ENCODE measurements at places on chromosomes 7 and 10.

GRCh38 chr7:55193245-55193644 is 171.9 kb upstream of the LANCL2 start:
- DNase-seq: no peak

- DNase-seq: no peak
Observed at GRCh38 chr7:156117542-156118247, 305.4 kb upstream of the SHH start.

DNA sequence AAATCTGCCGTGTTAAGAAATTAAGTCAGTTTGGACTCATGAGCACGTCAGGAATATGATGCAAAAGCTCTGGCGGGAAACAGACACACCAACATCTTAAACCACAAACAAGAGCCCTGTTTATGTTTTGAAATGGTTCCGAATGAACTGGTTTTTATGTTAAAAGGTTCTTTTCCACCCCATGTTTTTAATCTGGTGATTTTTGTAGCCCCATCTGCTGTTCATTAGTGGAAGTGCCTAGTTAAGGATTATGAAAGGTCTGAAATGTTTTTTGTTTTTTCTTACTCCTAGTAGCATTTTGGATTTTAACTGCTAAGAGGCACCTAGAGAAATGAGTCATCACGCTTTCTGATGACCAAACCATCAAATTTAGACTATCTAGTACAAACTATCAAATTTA is 404.1 kb upstream of the MKI67 start:
- no peak for DNase-seq

- no peak for DNase-seq
Observed at GRCh38 chr10:31594347-31594873, 275.4 kb downstream of the ZEB1 start.

GRCh38 chr7:139821349-139822105 is 7.5 kb upstream of the TBXAS1 start:
- DNase-seq: no peak

DNA sequence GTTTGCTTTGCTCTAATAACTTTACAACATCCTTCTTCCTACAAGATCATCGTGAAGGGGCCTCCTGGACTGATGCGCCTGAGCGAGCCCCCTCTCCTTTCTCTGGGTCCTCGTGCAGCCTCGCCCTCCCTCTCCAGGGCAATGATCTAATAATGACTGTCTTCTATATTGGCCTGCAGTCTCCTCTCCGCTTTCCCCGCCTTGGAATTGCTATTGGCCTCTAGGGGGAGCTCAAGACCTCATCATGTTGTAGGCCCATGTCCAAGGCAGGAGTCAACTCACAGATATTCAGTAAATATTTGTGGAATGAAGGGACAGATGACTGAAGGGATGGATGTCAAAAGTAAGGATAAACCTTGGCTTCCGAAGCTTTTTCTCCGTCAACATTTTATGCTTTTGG is 1180.3 kb downstream of the TYW1 start:
- DNase-seq: no peak

DNA sequence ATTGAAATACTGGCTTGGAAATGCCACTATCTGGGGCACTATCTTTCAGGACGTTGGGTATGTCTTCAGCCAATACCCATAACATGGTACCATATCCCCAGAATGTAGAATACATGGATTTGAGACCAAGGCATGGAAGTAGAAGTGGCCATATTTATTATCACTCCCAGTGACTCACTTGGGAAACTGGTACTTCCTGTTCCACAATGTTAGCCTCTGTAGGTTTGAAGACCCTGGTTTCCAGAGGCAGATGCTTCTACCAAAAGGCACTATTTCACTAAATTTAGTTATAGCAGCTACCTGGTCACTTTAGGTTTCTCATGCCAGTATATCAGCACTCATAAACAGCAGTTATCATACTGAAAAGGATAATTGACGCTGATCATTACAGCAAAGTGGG is 184.2 kb downstream of the CCDC71L start:
- DNase-seq: no peak

DNA sequence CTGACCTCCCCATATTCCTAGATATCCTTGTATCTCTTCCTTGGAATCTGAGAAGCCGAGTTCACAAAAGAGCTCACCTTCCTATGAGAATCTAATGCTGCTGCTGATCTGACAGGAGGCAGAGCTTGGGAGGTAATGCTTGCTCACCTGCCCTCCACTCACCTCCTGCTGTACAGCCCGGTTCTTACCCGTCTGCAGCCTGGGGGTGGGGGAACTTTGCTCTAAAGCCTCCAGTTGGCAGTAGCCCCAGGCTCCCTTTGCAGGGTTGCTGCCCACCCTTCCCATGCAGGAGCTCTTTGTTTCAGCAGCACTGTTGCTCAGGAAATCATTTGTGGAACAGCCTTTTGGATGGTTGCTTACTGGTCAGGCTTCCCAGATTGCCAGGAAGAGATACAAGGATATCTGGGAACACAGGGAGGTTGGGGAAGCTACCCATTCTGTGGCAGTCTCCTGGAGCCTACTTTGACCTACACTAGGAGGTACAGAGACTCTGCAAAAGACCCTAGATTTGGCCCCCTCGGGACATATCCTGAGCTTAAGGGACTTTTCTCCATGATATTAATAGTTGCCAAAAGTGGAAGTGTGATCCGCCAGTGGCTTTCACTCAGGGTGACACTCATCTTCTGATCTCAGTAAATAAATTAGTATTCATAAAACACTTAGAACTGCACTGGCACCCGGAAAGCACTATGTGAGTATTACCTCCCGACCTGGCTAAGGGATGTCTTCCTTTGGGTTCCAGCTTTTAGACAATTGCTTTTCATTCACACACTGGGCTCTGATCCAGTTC is 363.7 kb upstream of the PODXL start:
- no peak for DNase-seq

GRCh38 chr7:151377406-151377805 is 32.4 kb downstream of the WDR86 start:
- DNase-seq: no peak

GRCh38 chr7:77651575-77652162 is 44.6 kb upstream of the RSBN1L start:
- DNase-seq: no peak

DNA sequence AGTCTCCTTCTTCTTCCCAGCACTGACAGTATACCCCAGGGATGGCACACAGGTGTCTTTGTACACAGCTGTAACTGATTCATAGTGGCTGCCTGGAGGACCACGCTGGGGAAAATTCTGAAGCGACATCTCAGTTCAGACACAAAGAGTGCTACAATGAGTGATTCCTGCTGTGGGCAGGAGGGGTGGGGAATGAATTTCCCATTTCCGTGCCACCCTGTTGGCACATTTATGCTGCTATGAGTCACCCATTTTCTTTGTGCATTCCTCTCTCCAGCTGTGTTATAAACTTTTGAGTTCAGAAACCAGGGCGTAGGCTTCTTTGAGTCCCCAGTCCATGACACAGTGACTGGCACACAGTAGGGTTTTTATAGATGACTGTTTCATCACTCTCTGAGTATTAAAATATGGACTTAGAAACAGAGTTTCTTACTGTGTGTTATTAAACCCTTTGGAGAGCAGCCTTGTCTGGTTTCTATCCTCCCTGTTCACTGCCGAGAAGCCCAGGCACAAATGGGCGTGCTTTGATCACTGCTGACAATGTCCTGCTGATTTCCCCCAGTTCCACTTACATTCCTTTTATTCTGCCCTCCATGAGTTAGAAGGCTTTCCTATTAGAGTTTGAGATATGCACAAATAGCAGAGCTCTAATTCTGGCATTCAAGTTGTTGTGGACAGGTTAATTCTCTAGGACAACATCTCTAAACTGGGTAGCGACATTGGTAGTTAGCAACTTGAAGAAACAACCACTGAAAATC is 24.0 kb upstream of the NPS start:
- no peak for DNase-seq

DNA sequence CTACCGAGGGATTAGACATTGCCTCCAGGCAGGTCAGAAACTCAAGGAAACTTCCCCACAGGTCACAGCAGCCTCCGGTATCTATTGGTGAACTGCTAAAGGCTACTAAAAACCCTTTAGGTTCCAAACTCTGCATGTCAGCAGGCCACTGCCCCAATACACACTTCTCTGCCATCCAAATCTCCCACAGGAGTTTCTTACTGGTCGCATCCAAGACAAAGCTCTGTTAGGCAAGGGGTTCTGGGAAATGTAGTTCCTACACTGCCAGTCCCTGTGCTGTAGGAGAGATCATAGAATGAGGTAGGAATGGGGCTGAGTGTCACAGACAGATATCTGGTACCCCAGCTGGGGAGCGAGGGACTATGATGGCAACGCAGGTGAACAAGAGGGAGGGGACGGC is 757.0 kb upstream of the C7orf33 start:
- DNase-seq: no peak

DNA sequence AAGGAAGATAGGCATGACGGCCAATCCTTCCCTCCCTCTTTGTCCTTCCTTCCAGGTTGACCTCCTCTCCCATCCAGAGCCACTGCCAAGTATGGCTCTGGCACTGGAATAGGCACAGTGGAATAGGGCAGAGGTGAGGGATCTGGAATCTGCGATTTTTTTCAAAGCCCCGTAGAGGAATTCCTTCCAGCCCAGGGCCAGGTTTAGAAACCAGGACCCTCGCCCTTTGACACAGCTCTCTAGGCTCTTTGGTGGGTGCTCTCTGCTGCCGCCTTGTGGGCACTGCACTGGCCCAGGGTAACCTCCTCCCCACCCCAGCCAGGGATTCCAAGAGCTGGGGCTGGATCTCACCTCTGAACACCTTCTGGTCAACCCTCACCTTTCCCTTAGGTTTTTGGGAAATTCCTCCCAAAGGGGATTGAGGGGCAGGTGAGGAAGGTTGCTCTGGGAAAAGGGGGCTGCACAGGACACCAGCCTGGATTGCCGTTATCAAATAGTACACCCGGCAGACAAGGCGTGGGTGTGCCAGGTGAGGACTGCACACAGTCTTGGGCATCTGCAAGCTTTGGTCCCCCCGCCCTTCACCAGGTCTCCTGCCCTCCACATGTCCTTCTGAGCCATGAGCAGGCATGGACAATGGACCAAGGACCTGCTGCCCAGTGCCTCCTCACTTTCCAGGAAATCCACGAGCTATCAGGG is 22.8 kb downstream of the C10orf105 start:
- DNase-seq: no peak

DNA sequence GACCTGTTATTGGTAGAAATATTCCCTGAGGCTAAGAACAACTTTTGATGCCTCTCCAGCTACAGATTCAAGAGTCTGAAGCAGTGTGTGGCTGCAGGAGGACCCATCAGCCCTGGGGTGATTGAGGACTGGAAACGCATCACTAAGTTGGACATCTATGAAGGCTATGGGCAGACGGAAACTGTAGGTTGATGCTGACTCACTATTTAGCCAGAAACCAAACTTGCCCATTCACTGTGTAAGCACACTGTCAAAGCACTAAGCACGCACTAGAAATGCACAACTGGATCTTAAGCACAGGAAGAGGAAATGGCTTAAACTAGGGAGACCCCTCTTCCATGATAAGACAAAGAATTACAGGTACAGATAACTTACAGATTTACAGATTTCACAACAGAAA is 20.8 kb downstream of the ACSM6 start:
- no peak for DNase-seq

DNA sequence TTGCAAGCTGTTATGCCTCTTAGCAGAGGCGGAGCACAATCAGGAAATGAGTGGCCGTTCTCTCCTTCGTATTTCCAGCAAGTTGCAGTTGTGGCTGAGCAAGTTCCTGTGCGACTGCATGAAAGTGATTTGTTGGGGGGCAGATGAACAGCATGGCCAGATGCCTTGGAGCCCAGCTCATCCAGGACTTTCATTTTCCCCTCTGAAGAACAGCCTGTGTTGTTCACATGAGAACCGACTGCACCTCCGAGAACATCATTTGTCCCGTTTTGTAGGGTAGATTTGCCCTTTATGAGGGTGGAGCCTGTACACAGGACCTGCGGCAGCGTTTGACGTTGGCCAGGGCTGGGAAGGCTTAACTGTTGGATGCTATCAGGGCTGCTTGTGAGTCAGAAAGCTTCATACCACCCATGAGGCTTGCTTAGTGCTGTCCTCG is 4.4 kb downstream of the BAG3 start:
- DNase-seq: no peak

DNA sequence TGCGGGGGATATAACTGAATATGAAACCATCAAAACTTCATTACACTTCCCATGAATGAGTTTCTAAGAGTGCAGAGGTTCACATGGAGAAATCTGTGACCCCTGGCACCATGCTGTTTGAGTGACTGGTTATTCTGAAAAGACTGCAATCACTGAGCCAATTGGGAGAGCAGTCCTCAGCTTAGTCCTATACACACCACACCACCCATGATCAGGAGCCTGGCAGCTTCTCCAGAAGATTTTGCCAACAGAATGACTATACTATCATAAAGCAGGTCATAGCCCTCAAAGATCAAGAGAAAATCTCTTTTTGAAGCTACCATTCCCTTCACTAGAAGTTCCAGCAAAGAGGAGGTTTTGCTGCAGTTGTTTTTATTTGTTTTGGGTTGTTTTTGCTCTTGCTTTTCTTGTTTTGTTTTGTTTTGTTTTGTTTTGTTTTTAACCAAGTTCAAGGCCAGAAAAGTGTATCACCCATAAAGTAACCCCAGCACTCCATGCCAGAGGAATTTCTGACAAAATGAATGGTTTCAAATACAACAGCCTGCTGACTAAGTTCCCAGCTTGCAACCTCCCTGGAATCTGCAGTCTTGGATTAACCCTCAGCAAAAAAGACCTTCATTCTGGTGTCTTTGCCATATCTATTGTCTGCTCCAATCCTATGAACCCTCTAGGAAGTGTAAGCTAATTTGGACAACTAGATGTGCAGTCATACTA is 19.7 kb upstream of the HGF start:
- no peak for DNase-seq

DNA sequence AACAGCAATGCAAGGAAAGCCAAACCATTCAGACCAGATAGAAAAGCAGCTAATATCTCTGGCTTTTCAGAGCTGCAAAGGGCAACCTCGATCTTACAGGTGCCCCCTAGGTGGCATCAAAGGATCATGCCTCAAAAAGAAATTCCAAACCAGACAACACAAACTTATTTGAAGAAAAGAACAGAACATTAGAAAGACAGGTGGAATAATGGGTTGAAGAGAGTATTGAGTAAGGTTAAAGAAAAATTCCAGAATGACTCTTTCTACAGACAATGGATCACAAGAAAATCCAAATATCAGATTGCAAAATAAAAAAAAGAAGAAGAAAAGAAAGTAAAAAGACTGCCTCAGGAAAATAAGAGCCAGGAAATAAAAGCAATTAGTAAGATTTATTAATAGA is 213.7 kb downstream of the ELMO1 start:
- DNase-seq: no peak

GRCh38 chr10:52092390-52092789 is 221.7 kb upstream of the DKK1 start:
- DNase-seq: no peak

DNA sequence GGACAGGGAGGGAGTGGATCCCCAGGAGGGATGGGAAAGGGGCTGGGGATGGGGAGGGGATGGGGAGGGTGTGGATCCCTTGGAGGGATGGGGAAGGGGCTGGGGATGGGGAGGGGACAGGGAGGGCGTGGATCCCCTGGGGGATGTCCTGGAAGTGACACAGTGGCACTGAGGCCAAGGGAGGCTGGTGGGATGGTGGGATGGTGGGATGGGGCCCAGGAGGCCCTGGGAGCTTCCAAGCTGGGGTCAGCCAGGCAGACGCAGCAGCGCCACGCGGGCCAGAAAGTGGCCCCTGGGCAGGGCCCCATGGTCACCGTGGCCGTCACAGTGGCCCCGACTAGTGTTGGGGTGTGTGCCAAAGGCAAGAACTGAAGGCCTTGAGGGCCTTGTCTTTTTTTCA is 67.8 kb downstream of the INPP5A start:
- no peak for DNase-seq

Measured in HS-5 (cell line).